ENCODE measurements at places on chromosomes 4 and X.

GRCh38 chrX:118526149-118526548 lies 30.5 kb downstream of the DOCK11 start:
- no peak for DNase-seq

DNA sequence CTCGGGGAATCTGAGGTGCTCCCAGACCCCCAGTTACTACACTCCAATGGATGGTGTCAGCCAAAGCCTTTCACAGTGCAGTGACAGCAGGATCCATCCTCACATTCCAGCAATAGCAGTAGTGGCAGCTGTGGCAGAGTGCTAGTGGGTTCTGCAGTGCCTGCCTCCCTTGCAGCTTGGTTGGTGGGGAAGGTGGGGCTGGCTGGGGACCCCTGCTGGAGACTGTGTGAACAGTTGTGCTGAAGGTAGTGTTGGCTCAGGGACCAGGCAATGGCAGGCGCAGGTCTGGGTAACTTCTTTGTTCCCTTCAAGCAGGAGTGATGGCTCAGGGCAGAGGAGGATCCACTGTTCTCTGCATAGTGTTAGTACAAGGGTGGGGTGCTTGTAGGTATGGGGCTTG lies 343.7 kb upstream of the TRAM1L1 start:
- DNase-seq, result no peak

DNA sequence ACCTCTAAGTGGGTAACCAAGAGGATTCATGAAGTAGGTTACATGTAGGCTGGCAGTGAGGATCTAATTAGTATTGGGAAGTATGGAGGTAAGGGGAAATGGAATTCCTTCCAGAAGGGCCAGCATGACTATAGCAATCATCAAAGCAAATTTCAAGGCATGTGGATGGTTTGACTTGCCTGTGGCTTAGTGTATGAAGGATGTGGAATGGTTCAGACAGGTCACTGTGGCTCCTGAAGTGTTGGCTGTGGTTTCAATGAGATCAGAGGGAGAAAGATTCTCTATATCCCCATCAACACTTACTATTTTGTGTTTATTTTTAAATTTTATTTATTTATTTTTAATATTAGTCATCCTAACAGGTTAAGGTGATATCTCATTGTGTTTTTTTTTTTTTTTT lies 121.6 kb upstream of the TBC1D9 start:
- no peak for DNase-seq

GRCh38 chrX:6813836-6814370 lies 279.0 kb upstream of the VCX3A start:
- DNase-seq, result no peak

DNA sequence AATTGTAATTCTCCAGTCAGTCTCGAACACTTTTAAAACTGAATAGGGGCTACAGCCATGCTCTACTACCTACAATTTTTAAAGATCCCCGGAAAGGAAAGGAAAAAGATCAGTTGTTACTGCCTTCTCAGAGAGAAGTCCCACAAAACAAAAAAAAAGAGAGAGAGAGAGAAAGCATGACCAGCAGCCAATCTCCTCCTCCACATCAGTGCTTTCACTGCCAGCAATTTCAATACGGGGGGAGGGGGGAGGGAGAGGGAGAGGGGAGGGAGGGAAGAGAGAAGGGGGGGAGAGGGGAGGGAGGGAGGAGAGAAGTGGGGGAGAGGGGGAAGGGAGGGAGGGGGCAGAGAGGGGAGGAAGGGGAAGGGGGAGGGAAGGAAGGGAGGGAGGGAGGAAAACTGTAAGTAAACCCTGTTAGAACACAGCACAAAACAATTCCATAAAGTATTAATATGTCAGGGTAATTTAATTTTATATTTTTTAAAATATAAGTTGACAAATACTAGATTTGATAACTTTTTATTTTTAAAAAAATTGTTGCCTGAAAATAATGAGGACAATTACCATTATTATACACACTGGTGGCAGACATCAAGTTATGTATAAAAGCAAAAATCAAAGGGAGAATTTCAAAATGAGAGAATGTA lies 108.0 kb downstream of the LRBA start:
- no peak for DNase-seq

DNA sequence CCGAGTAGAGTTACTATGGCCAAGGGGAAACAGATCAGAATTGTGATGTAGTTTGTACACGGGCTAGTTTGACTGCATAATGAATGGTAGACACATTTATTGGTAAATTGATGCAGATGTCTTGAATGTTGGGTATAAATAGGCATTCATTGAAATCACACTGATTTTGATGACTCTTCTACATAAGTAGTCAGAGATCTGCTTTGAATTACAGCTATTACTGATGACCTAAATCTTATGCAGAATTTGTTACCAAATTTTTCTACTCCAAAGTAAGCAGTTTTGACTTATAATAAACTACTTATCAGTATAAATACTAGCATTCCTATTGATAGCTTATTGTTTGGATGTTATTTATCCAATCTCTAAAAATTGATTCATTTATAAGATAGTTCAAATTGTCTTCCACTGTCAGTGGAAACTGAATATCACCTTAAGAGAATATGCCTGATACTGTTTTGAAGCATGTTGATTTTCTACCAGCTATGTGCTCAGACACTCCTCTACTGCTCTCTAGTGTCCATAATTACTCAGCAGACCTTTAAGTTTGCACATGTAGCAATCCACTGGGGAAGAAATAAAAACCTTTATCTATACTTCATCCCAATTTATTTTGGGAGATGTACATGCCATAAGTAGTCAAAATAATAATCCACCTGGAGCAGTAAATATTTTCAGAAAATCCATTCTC lies 120.3 kb downstream of the RASL11B start:
- peak; percentile 38 for DNase-seq

DNA sequence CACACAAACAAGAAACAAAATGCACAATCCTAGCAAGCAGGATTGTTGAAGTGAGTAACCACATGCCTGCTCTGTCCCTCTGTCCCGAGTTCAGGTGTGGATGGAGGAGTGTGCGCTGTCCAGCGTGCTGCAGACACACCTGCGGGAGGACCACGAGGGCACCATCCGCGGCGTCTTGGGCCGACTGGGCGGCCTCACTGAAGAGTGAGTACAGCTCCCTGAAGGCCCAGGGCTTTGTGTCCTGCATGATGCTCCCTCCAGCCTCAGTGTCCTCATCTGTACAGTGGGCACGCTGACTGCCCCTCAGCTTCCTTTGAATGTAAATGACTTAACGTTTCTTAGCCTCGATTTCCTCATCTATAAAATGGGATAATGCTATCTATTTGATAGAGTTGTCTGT lies 82.5 kb downstream of the EVC start:
- DNase-seq, result no peak

DNA sequence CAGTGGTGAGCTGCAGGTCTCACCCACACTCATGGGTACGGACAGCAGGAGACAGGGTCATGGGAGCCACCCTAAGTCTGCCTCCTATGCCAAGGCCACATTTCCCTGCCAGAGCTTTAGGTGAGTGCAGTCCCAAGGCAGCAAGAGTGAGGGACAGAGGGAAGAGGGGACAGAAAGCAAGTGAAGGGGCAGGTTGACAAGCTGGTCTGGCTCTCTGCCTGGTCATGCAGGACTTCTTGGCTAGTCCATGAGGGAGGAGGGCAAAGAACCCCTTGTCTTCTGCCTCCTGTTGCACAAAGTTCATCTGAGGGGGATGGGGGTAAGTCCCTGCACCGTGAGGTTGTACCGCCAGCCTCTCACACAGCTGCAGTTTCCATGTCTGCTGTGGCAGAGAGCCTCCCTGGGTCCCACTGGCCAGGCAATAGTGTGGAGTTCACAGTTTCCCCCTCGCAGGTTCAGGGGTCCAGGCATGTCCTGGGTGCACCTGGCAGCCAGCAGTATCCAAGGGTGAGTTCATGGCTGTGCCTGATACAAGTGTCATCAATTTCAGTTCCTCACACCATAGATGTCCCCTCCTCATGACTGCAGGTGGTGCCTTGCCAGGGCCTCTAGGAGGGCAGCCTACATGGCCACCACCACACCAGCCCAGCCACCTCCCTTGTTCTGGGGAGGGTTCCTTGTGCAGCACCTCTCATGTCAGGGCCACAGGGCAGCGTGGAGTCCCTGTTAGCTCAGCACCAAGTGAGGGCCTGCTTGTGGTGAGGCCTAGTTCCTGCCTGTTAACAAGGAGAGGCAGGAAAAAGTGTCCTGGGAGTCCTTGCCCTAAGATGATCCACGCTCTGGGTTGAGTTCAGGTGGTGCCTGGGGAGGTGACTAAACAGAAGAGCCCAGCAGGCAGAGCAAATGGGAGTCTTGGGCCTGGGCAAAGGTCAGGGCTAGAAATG lies 72.5 kb downstream of the ADRA2C start:
- no peak for DNase-seq

All from kidney capillary endothelial cell (primary cell).